ENCODE measurements at places on chromosomes 3 and 15. TPM values are rescaled to one million over a fixed set of nuclear protein-coding genes. Genes with fewer than 3 reads are reported as not detected.

- no peak for DNase-seq
- no peak overlapping the region for H3K4me3 ChIP-seq
- H3K36me3 ChIP-seq: no peaks in the 10 kb centered on the region
- no peak overlapping the region for H3K27ac ChIP-seq
Measured at GRCh38 chr15:101059381-101060341, 140.5 kb downstream of the LRRK1 start.

The TERC gene
- 7.3 TPM for total RNA-seq

The SKOR1 gene
- 0.89 TPM for total RNA-seq

The LMOD3 gene
- not detected for total RNA-seq

DNA sequence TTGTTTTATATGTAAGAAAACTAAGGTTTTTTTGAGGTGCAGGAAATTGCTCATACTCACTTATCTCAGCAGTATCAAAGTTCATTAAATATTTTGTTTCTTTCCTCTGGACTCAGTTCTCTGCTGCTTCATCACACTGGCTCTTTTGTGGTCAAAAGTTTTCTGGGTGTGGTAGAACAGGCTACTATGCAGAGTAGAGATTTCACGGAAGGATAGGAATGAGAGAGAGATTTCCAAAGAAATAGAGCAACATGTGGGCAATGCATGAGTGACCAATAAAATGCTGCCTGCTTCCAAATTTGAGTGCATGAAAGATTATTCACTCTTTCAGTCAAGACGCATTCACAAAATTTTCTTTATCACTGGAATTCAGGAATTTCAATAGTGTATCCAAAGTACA lies 577.3 kb upstream of the SEMA6D start:
- H3K27ac ChIP-seq: no peak overlapping the region
- DNase-seq: no peak
- H3K27me3 ChIP-seq: no peaks in the 10 kb centered on the region
- no peak overlapping the region for H3K4me3 ChIP-seq

DNA sequence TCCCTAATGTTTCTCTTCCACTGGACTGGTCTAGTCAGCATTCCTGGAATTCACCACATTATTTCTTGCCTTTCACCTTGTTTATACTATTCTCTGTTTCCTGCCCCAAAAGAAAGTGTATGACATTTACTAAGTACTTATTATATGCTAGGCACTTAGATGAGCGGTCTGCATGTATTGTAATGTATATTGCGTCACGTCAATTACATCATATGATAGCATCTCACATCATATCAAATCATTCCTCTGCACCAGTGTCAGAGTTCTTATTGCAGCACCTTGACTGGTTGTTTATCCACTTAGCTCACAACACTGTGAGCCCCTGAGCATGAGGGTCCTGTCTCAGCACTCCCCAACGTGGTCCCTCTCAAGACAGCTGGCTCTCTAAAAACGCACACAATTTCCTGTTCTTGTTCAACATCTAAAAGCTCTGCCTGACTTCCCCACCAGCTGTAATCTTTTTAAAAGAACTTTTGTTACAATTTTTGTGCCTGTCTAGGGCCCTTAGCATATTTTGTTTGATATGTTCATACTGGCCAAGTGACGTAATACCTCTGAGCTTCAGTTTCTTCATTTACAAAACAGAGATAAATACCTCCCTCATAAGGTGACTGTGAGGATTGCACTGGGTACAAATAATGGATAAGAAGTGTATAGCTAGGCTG lies 58.8 kb downstream of the ARHGAP31 start:
- DNase-seq: no peak
- H3K4me1 ChIP-seq: peaks cover 20% of the 10 kb centered on the region
- H3K27ac ChIP-seq: no peak overlapping the region
- no peak overlapping the region for H3K4me3 ChIP-seq
- H3K27me3 ChIP-seq: peaks cover 9% of the 10 kb centered on the region

DNA sequence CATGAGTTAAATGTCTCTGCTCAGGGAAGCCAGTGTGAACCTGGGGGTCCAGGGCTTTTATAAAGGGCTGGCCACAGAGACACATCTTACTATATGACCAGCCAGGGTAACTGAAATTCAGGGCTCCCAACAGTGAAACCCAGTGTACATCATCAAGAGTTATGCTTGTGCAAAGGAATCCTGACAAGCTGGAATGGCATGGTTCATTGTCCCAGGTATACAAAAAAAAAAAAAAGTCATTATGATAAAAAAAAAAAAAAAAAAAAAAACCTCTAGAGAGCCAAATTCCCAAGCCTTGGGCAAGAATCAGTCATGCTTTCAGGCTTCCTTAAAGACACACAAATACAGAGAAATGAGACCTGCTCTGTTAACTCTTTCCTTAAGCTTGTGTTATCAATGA lies 452.0 kb downstream of the GABRG3 start:
- no peaks in the 10 kb centered on the region for H3K4me1 ChIP-seq
- H3K36me3 ChIP-seq: no peaks in the 10 kb centered on the region
- no peak overlapping the region for H3K4me3 ChIP-seq

All from activated naive CD8-positive, alpha-beta T cell treated with anti-CD3 and anti-CD28 coated beads, Interleukin-2, amount 10 ng/mL, durations not matched to agents 7 days and 5 days (primary cell).